Foreskin keratinocyte (primary cell): ENCODE measurements at places on chromosomes 6 and 20.

DNA sequence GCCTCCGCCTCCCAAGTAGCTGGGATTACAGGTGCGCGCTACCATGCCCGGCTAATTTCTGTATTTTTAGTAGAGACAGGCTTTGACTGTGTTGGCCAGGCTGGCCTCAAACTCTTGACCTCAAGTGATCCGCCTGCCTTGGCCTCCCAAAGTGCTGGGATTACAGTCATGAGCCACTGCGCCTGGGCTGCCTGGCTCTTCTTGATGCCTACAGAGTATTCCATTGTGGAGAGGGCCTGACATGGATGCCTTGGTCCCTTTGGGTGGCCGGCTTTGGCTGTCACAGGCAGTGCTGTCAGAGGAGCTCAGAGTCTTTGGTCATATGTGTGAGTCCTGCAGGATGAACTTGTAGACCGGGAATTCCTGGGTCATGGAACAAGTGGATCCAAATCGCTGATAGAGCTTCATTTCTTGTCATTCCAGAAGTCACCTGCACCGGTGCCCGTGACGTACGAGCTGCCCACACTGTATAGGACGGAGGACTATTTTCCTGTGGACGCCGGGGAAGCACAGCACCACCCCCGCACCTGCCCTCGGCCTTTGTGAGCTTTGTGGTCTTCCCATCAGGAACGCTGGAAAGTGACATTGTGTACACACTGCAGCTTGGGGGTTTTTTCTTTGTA lies 55.1 kb downstream of the ADNP start:
- no peak for DNase-seq

- no peak for DNase-seq
Observed at GRCh38 chr20:61951695-61952533, 113.8 kb downstream of the TAF4 start.

- no peak for DNase-seq
Observed at GRCh38 chr6:42138630-42139619, 3.5 kb downstream of the C6orf132 start.

GRCh38 chr6:24391756-24392405 lies 10.9 kb upstream of the MRS2 start:
- DNase-seq, result no peak

GRCh38 chr20:4150070-4150441 lies 134.7 kb upstream of the RNF24 start:
- no peak for DNase-seq

DNA sequence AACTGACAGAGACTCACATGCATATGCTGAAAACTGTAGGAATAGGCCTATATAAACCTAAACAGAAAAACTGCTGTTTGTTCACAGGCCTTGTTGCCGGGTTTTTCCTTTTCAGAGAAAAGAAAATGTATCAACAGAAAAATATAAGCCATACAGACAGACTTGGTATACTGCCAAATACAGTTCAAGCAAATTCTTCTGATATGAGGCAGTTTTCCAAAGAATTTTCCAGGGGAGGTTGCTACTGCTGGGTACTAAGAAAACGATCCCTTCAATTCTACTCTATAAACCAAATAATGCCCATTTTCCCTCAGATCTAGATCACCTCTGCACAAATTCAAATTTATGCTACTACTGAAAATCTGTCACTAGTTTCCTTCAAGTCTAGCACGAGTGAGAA lies 59.4 kb downstream of the ME1 start:
- DNase-seq, result no peak

DNA sequence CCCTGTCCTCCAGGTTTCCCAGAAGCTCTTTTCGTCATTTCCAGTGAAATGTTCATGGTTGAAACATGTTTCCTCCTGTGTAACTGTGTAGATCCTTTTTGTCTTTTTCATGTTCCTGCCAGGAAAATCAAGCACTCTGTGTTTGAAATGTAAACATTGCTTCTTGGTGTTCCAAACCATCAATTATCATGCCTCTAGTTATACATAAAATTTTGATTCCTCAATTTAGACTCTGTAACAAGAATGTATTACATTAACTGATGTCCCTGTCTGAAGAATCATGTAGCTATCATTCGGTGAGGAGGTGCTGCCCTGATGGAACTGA lies 546.3 kb upstream of the CITED2 start:
- no peak for DNase-seq

- no peak for DNase-seq
Observed at GRCh38 chr6:56770011-56770520, 127.4 kb upstream of the DST start.

DNA sequence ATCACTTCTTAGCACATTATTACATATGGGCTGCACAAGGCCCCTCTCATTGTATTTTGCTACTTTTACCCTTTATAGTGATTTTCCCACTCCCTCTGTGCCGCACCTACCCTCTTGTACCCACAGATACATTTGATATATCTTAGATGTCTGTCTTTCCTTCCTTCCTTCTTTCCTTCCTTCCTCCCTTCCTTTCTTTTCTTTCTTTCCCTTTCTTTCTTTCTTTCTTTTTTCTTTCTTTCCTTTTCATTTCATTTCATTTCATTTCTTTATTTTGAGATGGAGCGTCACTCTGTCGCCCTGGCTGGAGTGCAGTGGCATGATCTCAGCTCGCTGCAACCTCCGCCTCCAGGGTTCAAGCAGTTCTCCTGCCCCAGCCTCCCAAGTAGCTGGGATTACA lies 12.2 kb downstream of the POLH start:
- DNase-seq, result no peak

- no peak for DNase-seq
Observed at GRCh38 chr20:47577314-47577713, 75.6 kb downstream of the NCOA3 start.

DNA sequence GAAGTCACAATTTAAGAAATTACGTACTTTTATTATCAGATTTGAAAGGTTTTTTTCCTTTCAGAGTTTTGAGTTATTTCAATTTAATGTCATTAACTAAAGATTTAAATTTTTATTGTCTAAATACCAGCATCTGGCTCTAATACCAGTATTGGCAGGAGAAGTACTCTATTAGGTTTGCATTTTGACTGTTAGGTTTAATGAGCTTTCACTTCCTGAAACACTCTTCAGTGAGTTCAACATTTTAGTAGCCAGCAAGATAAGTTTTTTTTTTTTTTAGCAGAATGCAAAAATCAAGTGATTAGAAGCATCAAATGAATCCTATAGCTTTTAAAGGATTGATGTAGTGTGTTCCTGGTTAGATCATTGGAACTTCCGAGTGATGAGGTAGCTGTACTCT lies 34.0 kb upstream of the SCGN start:
- DNase-seq, result no peak

- no peak for DNase-seq
Observed at GRCh38 chr6:3581469-3581868, 124.6 kb upstream of the SLC22A23 start.

GRCh38 chr6:107496892-107497684 lies 7.2 kb downstream of the SOBP start:
- no peak for DNase-seq

DNA sequence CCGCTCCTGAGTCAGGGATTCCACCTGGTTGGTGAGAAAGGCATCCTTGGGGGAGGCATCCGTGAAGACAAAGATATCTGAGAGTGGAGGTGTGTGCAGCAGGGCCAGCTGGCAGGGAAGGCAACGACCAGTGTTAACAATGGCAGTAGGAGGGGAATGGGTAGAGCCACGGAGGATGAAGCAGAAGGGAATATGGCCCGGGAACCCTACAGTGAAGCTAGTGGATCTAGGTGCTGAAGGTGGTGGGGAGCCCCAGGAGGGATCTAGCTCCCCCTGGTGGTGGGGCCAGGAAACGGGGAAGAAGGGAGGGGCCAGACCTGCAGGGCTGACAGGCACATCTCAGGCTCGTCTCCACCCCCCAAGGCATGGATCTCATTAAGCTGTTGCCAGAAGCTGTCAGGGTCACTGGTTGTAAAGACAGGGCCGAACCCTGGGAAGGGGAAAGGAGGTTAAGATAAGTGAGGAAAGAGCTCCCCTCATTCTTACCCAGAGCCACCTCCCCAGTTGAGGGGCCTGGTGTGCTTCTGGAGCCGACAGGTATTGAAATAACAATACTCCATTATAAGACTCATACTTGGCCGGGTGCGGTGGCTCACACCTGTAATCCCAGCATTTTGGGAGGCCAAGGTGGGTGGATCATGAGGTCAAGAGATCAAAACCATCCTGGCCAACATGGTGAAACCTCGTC lies 7.3 kb downstream of the VWA7 start:
- DNase-seq, result peak; percentile 53

- no peak for DNase-seq
Observed at GRCh38 chr6:103167345-103168071, 1692.2 kb downstream of the HACE1 start.

DNA sequence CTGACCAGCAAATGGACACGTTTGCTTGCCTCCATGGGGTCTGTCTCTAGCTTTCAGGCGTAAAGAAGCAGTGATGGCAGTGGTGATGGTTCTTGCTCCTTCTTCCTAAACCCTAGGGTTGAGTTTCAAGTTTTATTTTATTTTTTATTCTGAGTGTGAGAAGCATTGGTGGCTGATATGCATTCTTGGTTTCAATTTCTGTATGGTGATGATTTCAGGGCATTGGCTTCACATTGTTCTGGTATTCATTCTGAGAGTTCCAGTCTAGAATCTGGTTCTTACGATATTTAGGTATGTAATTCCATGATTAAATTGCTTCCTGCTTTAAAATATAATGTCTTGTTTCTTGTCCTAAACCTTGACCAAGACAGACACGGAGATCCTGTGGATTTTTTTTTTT lies 444.5 kb upstream of the IMPG1 start:
- no peak for DNase-seq
